ENCODE measurements at places on chromosomes 6 and 20.

GRCh38 chr6:156183678-156184077 lies 593.5 kb upstream of the ARID1B start:
- DNase-seq: no peak

GRCh38 chr20:55415567-55416142 lies 589.7 kb downstream of the CBLN4 start:
- DNase-seq: no peak

DNA sequence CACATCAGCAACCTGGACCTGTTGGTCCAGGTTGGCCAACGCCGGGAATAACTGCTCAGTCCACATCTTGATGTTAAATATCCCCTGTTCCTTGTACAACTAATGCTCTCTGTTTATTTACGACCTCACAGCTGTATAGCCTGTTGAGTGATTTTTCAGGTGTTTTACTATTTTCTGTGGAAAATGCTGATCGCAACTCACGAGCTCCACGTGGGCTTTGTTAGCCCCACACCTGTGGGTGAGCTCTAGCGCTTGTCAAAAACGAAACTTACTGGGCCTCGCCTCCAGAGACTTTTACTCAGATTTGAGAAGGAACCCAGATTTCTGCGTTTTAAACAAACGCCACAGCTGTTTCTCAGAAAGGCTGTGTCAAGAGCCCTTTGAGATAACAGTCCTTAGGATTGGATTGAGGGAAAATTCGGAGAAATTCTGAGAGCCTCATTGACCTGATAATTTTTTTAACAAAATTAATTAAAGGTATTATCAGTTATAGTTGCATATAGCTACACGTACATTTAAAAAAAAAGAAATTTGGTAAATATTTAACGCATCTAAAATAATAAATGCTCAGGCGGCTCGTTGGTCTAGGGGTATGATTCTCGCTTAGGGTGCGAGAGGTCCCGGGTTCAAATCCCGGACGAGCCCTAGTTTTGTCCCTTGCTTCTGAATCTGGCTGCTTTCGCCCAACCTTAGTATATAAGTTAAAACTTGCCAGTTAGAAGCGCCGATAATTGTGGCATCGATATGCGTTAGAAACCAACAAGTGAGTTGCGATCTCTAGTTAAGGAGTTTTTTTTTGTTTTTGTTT lies 16.7 kb downstream of the HMGN4 start:
- DNase-seq: no peak

- DNase-seq: no peak
Observed at GRCh38 chr6:97064578-97064977, 140.1 kb downstream of the KLHL32 start.

- no peak for DNase-seq
Observed at GRCh38 chr6:90219209-90219985, 77.2 kb downstream of the BACH2 start.

- no peak for DNase-seq
Observed at GRCh38 chr6:134060491-134061106, 8.2 kb upstream of the SLC2A12 start.

DNA sequence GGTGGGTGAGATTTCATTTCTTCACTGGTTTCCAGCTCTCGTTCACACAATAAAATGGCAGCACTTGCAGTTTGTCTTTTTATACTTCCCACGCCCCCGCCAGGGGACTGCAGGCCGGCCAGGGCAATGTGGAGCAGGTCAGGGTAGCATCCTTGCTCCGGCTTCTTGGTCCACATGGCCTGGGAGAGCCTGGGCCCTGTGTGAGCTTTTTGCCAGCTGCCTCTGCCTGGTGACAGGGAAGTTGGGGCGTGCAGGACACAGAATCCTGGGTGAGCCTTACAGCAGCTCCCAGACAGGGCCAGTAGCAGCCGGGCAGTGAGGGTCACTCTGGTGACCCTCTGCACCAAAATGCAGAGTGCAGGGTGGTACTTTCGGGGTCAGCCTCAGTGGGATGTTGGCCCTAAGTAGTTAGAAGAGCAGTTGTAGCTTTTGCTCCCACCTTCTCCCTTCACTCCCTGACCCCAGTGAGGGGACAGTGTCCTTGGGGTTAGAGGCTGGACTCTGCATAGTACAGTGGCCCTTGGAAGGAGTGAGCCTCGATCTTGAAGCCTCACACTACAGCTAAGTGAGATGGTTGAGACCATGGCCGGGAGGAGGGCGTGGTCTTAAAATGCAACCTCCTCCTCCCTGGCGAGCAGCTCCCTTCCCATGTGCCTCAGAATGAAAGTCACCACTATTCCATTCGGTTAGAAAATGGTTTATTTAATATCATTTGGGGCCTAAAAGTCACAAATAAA lies 23.8 kb downstream of the PYGB start:
- DNase-seq: no peak

Data from activated naive CD8-positive, alpha-beta T cell treated with anti-CD3 and anti-CD28 coated beads, Interleukin-2, amount 10 ng/mL, durations not matched to agents 7 days and 5 days (primary cell).